ENCODE measurements at places on chromosomes 1 and 21.

- DNase-seq = peak; percentile 13
Observed at GRCh38 chr1:234125283-234125682, 220.8 kb downstream of the SLC35F3 start.

GRCh38 chr1:111505641-111506119 lies 2.2 kb upstream of the ADORA3 start:
- no peak for DNase-seq

DNA sequence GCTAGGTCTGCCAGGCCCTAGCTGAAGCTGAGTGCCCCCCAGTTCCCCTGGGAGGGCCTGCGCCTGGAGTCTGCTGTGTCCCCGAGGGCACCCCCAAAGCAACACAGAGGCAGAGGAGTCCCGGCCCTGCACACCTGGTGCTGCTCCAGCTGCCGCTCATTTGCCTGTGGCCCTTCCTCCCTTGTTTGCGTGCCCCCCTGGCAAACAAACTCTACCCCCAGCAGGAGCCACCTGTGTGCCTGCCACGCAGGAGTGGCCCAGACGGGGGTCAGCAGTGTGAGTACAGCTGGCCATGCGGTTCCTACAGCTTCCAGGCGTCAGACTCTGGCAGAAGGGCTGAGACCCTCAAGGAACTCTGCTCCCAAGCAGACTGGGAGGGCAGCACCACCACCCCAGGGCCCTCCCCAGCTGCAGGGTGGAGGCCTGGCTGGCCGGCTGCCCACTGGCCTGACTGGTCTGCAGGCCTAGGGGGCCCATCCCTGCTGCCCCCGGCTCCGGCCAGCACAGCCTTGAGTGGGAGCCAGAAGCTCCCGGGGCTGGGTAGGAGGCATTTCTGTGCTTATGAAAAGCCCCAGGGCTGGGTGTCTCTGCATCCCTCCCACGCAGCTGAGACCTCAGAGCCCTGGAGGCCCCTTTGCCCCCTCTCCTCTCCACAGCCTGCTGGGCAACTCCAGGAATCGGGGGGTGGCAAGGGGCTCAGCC lies 563 bp upstream of the TAS1R3 start:
- DNase-seq = no peak

GRCh38 chr1:76871355-76871974 lies 4.2 kb downstream of the ST6GALNAC5 start:
- no peak for DNase-seq

DNA sequence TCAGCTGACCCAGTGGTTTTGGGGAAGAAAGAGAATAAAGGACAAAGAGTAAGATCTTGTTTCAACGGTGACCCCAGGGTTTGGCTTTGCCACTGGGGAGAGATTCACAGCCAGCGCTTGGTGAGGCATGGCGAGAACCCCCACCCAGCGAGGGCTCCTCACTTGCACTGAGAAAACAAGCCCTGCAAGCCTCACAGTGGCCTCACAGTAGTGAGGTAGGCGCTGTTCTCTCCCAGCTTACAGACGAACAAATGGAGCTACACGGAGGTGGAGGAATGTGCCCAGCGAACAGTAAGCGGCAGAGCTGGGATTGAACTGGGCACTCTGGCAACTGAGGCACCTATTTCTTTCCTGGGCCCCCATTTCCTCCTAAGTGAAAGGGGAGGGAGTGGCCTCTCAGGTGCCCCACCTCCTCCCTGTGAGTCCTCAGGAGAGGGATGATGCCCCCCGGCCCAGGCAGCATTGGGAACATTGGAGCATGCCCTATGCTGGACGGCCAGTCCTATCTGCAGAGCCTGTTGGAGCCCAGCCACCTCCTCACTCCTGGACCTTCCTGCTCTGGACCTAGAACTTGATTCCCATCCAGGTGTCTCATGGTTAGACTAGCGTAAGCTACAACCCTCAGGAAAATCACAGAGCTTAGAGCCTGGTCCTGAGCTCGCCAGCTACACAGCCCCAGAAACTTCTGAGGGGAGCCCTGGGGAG lies 73.4 kb upstream of the EDN2 start:
- DNase-seq = no peak

DNA sequence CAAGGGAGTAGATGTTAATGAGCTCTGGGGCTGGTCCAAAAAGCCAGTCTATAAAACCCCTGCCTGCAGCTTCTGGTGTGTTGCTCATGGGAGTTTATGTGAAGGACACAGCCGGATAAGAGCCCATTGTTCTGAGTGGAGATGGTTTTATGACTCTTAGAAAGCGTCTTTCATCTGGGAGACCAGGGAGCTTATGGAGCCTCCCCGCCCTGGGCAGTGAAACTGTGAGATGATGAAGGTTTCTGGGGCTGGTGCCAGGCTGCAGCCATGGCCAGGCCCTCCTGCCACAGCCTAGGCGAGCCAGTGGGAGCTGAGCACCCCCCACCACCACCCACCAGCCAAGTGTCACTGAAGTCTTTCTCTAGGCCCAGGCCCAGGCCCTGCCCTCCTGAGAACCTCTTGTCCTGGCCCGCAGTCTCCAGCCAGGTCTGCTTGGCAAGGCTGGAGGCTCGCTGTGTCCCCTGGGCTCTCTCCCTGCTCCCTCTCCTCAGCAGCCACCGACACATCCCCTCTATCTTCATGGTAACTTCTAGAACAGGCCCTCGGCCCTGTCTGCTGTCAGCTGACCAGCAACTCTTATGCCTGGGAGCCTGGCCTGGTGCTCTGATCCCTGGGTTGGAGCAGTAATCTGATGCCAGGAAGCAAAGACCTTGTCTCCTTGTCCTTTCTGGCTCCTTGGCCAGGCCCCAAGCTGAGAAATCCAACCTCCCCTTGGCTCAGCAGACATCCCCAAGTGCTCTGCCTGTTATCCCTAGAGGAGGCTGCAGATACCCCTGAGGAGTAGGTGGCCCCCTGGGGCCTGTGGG lies 7.6 kb upstream of the ARHGEF10L start:
- no peak for DNase-seq

DNA sequence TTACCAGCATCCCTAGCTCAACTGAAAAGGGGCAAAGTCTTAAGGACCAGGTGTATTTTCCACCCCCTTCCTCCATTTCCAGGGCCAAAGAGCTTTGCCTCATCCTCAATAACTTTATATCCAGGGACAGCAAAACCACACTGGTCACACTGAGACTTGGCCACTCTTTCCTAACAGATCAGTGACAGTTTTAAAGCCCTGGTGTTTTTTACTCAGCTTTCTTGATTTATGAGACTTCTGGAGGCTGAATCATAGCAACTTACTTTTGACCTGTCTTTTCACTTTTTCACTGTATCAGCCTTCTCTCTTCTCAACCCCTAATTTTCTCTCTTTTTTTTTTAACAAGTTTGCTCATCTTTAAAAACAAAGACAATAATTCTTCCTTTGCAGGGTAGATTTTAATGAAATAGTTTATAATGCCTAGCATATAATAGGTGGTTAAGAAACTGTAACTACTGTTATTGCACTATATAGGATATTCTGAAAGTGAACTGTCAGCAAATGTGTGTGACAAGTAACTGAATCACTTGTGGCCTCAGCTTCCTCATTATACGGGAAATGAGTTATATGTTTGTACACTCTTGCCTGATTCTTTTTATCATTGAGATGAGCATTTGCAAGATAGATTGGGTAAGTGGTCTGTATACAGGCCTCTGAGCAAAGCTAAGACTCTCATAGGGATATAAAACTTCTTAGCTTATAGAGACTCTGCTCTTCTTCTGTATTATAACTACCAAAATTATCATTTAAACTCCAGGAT lies 19.7 kb upstream of the DYNLT5 start:
- DNase-seq = no peak

GRCh38 chr1:53163291-53163768 lies 20.9 kb upstream of the SLC1A7 start:
- DNase-seq = no peak

DNA sequence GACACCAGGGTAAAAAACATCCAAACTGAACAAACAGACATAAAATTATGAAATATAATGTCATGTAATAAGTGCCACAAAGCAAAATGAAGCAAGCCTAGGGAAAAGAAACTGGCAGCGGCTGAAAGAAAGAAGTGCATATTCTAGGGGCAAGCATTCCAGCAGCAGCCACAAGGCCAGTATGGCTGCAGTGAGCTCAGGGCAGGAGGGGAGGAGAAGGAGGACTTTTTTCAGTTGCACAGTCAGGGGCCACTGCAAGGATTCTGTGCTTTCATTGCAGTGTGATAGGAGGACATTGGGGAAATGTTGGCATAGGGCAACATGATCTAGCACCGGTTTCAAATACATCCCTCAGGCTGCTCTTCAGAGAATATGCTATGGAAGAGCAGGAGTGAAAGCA lies 263.8 kb downstream of the NEGR1 start:
- no peak for DNase-seq

GRCh38 chr1:219066631-219067349 lies 106.9 kb upstream of the LYPLAL1 start:
- no peak for DNase-seq

- no peak for DNase-seq
Observed at GRCh38 chr1:212591922-212592321, 16.6 kb upstream of the ATF3 start.

DNA sequence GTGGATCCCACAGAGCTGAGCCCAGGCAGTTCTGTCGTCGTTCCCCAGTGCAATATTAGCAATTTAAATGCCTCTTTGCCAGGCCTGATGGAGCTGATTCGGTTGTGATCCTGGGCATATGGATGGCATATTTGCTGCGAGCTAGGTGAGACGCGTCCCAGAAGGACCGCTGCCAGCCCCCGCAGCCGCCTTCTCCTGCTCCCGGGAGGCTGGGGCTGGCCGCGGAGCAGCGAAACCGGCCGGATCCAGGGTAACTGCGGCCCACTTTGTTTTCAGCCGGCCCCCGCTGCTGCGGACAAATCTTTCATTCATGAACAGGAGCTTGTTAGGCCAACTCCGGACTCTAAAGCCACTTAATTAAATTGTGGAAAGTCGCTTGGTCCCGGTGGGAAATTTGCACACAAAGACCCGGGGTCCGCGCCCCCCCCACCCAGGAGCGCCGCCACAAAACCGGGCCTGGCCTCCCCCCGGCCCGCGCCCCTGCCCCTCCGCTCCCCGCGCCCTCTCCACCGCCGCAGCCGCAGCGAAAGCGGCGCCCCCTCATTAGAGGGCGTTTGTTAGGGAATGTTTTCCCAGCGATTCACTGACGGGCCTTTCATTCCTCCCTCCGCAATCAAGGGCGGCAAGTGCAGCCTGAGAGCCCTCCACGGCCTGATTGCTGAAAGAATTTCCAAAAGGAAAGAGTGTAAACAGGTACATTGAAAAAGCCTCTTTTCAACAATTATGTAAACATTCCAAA lies 383.3 kb downstream of the RRAGC start:
- no peak for DNase-seq

GRCh38 chr1:245156736-245157505 lies 2.1 kb downstream of the KIF26B start:
- no peak for DNase-seq

- DNase-seq = no peak
Observed at GRCh38 chr1:150798525-150798924, 9.5 kb downstream of the CTSK start.

GRCh38 chr1:64967381-64967780 lies 1.0 kb upstream of the JAK1 start:
- no peak for DNase-seq

DNA sequence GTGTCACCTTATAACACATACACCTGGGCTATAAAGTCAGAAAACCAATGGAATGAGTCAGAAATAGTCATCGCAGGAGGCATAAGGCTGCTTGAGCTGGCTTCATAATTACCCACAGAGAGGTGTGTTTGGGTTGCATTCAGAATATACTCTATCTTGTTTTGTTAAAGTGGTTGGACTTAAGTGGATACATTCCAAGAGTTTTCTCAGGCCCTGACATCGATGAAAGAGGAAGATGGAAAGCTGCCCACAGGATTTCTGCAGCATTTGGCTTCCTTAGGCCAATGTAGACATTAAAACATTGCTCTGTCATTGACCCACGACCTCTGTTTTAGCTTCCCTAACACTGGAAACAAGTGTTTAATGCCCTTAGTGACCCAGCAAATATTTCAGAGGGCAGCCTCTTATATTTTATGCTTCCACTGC lies 18.6 kb upstream of the BCL10 start:
- DNase-seq = no peak

GRCh38 chr1:156828400-156829124 lies 11.9 kb upstream of the SH2D2A start:
- no peak for DNase-seq

DNA sequence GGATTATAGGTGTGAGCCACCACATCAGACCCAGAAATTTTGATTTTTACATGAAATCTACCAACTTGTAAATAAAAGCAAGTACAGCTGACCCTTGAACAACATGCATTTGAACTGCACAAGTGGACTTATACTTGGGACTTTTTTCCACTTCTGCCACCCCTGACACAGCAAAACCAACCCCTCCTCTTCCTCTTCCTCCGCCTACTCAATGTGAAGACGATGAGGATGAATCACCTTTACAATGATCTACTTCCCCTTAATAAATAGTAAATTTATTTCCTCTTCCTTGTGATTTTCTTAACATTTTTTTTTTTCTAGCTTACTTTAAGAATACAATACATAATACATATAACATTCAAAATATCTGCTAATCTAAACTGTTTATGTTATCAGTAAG lies 17.5 kb upstream of the YRDC start:
- no peak for DNase-seq

GRCh38 chr1:118535901-118536300 lies 350.9 kb upstream of the SPAG17 start:
- no peak for DNase-seq

DNA sequence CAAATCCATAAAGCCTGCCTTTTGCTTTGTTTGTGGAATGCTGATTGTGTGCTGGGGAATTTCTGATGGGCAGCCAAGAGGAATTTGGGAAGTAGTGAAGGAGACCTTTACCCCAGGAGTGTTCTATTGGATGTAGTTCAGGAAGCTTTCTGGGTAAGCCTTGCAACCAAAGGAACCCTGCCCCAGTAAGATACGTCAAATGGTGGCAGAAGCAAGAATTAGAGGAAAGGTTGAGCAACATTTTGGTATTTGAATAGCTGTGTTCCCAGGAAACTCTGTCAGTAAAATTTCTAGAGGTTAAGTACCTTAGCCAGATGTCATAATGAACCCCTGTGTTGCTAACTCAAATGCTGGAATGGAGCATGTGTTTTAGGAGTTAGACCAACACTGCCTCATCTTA lies 6.4 kb downstream of the MGST3 start:
- DNase-seq = no peak

DNA sequence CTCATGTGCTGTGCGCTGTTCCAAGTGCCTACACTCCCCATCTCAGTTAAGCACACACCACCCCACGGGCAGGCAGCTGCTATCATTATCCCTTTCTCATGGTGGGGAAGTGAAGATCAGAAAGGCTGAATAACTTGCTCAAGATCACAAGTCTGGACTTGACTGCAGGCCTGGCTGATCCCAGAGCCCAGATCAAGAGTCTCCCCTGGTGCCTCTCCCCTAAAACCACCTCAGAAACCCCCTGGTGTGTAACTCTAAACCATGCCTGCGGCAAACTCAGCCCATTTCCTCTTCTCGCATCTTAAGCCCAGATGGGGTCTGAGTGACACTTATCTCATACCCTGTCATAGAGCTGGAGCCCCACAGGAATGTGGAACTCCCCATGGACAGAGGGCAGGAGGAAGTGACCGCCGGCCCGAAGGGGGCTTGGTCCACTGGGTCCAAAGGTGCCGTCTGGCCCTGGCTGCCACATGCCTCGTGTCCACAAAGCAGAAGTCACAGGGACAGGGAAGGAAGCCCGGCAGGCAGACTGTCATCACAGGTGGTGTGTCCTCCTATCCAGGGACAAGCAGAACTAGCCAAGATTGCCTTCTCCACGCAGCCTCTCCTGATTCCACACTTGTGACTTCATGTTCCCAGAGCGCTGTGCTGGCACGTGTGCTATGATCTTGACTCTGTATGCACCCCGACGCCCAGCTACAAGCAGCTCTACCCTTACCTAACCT lies 92.1 kb downstream of the SYF2 start:
- DNase-seq = no peak
